HT-29 (cell line): ENCODE measurements at places on chromosomes 5 and 9.

- DNase-seq, result no peak
These were observed 10.7 kb upstream of the OR5C1 start for GRCh38 chr9:122777935-122778627.

GRCh38 chr5:95842854-95843544 lies 20.5 kb upstream of the GLRX start:
- DNase-seq, result peak; percentile 50

DNA sequence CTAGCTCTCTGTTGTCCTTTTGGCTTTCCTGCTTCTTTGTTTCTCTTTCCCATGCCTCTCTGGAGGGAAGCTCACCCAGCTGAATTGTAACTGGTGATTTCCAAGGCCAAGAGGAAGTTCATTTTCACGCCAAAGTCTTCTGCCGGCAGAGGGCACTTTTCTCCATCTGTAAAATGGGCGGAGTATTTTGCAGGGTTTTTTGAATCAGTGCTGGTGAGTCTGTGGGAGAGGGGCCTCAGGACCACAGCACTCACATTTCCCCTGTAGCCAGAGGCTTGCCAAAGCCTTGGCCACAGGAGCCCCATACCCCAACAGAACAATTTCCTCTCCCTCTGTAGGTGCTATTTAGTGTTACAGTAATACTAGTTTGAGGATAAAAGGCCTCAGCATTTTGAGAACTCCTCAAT lies 42.3 kb upstream of the MATR3 start:
- peak; percentile 25 for DNase-seq

DNA sequence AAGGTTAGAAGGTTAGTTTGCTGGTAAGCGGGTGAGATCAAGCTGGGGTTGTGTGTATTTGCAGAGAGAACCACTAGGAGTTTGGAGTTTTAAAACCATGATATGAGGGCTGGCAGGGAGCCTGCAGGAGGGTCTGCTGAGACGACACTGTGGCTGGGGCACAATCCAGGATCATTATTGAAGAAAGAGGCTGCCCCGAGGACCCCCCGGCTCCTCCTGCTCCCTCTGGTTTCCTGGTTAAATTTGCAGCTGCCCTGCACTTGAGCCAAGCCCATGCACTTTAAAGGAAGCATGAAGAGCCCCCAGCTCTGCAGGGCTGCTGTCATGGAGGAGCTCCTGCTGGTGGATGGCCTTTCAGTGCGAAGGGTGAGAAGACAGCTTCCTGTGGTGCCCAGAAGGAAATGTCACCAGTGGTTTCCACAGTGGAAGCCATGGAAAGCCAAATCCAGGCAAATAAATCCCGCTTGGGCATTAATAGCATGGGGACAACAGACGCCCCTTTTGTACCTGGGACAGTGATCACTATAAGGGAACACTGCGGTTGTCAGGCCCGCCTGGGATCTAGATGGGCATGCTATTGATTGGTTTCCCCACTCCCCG lies 140.7 kb downstream of the NSG2 start:
- DNase-seq, result no peak

DNA sequence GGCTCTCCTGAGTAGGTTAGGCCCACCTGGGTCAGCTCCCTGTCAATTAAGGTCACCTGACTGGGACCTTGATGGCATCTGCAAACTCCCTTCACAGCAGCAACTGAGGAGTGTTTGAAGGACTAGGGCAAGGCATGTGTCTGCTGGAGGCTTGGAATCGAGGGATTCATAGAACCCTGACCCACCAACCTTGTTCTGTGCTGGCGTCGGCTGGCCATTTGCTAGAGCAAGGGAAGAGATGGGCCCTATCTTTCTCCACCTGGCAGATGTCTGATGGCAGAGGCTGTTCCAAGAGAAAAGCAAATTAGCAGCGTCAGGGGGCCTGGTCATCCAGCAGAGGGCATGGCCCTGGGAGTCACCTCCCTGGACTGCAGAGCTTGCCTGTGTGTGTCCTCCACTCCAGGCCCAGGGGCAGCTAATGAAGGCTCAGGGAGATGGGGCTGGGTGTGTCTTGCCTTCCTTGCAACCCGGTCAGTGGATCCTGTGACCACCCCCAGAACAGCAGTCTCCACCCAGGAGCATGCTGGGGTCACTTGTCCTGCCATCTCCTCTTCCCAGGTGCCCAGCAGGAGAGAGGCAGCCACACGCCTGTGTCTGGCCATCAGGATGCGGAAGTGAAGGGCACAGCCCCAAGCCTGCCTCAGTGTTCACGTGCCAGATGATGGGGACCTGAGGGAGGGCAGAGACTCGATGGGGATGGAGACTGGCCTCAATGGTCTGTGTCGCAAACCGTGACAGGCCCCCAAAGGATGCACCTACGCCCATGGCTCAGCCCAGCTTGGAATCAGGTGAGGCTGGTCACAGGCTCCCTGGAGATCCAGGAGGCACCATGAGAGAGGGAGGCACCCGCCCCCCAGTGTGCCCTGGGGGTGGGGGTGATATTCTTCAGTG lies 53.9 kb downstream of the BARX1 start:
- DNase-seq, result no peak

DNA sequence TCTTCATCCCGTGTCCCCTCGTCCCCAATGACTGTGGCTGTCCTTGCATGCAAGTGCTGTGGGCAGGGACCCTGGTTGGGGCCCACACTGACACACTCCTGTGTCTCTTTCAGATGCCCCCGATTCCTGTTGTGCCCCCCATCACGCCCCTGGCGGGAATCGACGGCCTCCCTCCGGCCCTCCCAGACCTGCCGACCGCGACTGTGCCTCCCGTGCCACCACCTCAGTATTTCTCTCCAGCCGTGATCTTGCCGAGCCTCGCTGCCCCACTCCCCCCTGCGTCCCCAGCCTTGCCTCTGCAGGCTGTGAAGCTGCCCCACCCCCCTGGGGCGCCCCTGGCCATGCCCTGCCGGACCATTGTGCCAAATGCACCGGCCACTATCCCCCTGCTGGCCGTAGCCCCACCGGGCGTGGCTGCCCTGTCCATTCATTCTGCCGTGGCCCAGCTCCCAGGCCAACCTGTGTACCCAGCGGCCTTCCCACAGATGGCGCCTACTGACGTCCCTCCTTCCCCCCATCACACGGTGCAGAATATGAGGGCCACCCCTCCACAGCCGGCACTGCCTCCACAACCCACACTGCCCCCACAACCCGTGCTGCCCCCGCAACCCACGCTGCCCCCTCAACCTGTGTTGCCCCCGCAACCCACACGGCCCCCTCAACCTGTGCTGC lies 75.0 kb downstream of the WNK2 start:
- DNase-seq, result no peak

DNA sequence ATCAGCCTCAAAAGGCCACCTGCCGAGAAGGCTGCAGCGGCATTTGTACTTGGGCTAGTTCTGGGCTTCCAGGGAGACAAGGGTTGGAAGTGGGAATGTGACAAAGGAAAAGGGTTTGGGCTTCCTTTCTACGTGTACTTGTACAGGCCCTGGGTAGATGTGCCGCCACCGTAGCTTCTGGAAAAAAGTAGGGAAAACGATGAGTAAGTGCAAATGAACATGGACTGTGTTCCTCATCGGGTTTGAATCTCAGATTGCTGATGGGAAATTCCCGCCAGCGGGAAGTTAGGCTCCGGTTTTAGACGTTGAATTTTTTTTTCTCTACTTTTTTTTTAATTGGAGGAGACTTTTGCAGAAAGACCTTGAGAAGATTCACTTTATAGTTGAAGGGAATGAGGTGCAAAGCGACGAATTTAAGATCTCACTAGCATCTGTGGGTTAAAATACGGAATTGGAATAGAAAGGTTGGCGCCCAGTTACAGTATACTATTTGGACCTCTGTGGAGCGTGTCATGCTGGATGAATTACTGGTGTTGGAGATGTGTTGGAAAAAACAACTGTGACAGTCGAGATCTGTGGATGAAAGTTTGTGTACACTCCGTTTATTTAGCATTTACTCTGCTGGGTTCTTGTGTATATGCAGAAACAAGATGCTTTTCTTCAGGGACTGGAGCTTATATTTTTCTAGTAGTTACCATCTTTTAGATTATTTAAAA lies 1.2 kb downstream of the G3BP1 start:
- DNase-seq, result peak; percentile 31

DNA sequence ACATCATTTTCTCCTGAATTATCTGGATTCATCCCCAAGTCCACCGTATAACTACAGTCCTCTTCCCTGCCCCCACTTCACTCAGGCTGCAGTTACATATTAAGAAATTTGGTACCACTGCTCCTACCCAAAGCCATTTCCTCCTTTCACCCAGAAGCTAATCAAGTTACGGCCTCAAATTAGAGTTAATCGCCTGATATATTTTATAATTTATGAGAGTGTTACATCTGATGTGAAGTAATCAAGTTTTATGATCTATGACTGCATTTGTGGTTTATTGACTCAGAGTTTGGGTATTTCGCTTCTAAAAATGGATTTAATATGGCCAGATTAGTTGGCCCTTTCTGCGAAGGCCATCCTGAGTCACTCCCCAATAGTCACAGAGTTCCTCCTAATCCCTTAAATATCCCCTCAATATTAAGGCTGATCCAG lies 223.6 kb upstream of the KIF2A start:
- peak; percentile 2 for DNase-seq

DNA sequence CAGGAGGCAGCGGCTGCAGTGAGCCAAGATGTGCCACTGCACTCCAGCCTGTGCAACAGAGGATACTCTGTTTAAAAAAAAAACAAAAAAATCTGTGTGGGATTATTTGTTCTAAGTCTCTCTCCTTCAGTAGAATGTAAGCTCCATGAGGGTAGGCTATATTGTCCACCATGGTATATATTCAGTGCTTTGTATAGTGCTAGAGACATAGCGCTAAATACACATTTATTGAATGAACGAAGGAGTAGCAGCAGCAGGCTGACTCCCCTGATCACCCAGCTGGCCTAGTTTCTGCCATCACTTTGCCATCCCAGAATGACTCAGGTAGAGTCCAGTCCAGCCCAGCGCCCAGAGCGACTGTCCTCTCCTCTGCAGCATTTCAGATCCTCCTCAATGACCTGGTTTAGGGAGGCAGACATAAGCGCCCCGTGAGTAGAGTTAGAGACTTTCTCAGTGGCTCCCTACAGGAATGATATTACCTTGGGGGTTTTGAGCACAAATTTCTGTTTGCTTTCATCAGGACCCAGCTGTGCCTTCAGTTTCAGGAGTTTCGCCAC lies 716 bp downstream of the HARS1 start:
- no peak for DNase-seq

DNA sequence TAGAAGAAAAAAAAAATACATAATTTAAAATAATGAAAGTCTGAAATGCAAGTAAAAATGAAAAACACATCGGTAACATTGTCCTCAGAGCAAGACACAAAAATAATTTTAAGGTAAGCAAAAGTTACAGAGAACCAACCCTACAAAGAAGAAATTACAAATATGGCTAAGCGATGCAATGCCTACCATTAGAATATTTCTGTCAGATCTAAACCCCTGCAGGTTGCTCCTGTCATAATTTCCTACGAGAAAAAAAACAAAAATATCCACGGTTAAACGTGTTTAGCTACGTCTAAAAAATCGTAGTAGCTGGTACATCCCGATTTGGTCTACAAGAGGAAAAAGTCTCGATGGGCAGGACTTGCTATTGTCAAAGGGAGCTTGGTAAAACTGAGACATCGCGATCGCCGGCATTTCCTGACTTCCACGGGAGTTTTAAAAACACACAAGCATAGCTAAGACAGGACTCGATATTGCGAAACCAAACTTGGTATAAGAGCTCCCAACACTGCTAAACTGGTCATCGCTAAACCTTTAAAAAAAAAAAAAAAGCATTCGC lies 1.1 kb upstream of the ANXA2R start:
- no peak for DNase-seq

GRCh38 chr9:128995791-128996190 lies 32.3 kb downstream of the SH3GLB2 start:
- DNase-seq, result no peak

- DNase-seq, result peak; percentile 70
These were observed 63.7 kb downstream of the SHOC1 start for GRCh38 chr9:111730937-111731567.

GRCh38 chr9:112647596-112647995 lies 70.3 kb downstream of the INIP start:
- DNase-seq, result no peak

DNA sequence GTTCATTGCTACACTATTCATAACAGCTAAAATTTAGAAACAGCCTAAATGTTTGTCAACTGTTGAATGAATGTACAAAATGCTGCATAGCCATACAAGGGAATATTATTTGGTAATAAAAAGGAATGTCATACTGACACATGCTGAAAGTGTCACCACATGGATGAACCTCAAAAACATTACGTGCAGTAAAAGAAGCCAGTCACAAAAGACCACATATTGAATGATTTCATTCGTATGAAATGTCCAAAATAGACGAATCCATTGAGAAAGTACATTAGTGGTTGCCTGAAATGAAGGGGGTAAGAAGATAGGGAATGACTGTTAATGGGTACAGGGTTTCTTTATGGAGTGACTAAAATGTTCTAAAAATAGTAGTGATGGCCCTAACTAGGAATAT lies 11.6 kb upstream of the ECM2 start:
- no peak for DNase-seq

GRCh38 chr5:94329115-94329514 lies 289.3 kb downstream of the KIAA0825 start:
- DNase-seq, result no peak

DNA sequence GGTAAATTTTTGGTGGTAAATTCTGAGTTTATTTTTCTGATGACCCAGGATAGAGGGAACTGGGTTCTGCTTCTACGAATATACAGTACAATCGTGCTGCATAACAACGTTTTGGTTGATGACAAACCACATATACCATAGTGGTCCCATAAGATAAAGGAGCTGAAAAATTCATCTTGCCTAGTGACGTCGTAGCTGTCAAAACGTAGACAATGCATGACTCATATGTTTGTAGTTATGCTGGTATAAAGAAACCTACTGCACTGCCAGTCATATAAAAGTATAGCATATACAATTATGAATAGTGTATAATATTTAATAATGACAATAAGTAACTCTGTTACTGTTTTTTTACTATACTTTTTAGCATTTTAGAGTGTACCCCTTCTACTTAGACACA lies 244.0 kb downstream of the GAS1 start:
- DNase-seq, result no peak

DNA sequence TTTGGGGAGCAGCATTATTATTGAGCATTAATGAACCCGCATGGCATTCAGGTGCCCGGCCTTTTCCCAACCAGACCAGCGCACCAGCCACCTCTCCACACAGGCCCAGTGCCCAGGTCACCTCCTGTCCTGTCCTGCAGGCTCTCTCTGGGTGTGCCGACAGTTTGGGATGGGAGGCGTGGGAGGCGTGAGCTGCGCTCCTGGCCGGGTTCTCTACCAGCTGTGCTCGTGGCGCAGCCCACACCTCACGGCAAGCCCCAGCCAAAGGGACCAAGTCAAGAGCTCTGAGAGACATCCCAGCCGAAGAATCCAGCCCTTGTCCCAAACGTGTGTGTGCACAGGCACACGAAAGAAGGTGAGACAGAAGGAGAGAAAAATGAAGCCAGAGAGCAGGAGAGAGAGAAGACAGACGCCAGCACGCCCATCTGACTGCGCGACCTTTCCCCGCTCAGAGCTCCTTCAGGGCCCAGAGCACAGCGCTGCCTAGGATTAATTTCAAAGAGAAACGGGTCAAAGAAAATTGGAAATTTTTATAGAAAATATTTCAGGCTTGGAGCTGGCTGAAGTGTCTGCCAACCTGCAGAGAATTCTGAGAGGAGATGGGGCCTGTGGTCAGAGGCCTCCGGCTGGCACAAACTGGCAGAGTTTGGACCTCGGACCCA lies 81.7 kb downstream of the ADAMTS2 start:
- DNase-seq, result no peak
